ENCODE measurements at places on chromosomes 6 and 20.

DNA sequence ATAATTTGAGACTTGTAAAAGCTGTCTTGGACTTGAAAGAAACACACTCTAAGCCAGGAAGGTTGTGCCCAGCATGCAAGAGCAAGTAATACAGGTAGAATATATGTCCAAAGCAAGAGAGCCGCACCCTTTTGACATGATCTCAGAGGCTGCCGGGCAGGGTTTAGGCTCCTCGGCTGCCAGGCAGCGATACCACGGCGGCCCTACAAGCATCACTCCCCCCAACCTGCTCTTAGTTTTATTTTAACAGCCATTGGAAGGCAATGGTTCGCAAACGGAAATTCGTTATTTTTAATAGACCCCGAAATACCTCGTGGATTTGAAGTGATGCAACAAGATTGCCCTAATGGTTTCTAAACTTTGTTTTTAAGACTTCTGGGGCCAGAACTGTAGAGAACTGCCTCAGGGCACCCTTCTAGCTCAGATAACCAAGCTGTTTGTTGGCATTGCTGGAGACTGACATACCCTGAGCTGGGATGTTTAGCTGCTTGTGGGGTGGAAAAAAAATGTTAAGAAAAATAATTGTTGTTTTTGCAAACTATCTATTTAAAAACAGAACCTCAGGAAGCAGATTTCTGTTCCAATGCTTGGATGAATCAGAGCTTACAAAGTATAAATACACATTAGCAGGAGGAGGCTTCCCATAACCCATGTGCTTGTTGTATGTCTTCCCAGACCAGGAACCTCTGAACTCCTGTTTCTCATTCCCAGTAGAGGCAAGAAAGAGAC lies 39.0 kb downstream of the JAG1 start:
- DNase-seq, result no peak

- no peak for DNase-seq
These were observed 5.6 kb downstream of the FBXO9 start for GRCh38 chr6:53070806-53071205.

GRCh38 chr6:56516003-56516402 lies 126.7 kb downstream of the DST start:
- no peak for DNase-seq

DNA sequence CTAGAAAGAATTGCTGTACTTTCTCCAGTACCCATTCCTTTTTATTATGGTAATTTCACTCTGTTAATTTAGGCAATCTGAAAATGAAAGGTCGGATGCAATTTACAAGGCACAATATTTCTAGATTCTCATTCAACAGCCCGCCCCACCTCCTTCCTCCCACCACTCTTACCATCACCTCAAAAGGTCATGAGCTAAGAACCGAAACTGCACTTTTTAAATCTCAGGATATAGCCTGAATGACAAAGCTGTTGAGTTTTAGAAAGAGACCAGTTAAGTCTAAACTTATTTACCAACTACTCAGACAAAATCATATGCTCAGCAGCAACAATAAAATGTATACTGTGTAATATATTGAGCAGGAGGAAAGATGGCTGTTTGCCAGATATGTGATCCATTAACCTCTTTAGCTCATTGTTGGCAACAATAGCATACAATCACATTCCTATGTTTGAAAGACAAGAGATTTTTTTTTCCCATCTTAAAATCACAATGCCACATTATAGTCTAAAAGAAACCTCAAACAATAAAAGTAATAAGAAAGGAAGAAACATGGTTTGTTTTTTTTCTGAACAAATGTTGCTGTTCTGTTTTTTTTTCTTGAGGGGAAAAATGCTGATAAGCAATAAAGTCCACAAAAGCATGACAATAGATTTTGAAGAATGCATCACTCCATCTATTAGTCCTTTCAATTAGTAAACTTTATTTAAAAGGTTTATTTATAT lies 1.6 kb upstream of the HS3ST5 start:
- no peak for DNase-seq

- no peak for DNase-seq
These were observed 11.5 kb upstream of the TMEM244 start for GRCh38 chr6:129872586-129872985.

DNA sequence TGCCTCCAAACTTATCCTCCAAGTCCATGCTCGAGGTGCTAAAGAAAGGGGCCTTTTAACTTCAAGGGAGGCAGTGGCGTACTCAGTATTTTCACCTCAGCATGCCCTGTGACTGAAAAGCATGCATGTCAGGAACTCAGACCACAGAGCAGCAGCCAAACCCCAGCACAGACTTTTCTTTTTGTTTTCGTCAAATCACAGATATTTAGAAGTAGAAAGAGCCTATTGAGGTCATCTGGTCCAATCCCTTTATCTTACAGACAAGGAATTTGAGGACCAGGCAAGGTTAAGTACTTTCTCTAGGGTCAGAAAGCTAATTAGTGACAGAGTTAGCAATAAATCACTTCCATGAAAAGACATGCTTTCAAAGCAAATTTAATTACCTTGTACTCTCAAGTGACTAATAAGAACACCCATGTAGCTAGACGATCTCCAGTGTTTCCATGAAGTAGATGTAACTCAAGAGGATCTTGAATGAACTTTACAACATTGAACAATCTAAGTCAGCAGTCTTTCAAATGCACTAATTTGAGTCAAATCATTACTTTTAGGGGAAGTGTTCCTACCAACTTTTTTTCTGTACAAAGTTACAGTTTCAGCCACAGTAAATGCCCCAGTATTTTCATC lies 35.9 kb downstream of the MOXD1 start:
- DNase-seq, result no peak

- DNase-seq, result no peak
These were observed 3.1 kb downstream of the STXBP5 start for GRCh38 chr6:147207351-147207750.

- DNase-seq, result peak; percentile 6
These were observed 26.8 kb upstream of the CLIC5 start for GRCh38 chr6:46042355-46042999.

DNA sequence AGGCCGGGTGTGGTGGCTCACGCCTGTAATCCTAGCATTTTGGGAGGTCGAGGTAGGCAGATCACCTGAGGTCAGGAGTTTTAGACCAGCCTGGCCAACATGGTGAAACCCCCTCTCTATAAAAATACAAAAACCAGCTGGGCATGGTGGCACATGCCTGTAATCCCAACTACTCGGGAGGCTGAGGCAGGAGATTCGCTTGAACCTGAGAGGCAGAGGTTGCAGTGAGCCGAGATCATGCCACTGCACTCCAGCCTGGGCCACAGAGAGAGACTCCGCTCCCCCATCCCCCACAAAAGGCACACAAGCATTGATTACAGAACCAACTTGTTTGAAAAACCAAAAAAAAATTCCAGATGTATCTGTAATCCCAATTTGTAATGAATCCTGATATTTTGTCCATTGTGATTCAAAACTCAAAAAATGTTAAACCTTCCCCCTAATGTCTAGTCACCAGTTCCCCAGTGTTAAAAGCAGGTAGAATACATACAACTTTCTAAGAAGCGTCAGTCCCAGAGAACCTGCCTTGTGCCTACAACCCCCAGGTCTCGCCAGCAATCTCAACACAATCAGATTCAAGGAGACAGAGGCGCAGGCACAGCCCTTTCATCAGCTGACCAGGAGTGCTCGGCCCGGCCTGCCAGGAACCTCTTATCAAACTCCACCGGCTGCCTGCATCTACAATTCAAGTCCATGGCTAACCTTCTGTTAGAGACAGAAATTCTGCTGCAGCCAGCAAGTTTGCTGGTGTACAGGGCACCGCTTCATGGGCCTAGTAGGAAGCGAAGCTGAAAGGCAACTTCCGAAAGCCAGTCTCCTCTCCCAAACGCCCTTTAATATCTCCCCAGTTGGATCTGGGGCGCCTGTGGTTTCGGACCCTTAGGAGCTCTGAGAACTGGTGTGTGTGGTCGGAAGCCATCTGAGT lies 2.1 kb downstream of the EZR start:
- DNase-seq, result peak; percentile 42

DNA sequence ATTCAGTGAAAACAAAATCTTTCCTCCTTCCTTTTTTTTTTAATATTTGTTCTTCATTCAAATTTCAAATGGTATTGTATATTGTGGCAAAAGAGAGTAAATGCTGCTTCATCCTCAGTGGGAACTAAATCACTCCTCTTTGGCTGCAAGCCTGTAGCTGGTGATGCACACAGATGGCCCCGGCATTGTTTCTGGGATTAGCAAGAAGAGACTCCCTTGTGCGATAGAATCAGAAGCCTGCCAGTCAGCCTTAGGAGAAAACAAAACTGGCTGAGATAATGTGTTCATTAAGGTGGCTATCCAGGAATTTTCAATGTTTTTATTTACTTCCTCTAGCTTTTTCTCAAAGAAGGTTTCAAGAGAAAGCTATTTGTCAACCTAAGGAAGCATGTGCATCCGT lies 20.7 kb upstream of the ELOVL2 start:
- DNase-seq, result no peak

DNA sequence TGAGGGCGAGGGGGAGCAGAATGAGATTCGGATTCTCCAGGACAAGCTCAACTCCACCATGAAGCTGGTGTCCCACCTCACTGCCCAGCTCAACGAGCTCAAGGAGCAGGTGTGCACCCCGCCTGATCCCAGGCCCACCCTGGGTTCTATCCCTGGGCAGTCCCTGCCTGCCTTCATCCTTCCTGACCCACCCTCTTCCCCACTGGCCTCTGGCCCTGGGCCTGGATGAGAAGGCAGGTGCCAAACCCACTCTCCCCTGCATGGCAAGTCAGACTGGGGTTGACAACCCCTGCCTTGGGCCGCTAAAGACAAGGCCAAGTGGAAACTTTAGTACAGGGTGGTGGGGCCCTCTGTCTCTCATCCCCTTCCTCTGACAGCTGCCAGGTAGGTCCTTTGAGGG lies 16.5 kb downstream of the UQCC2 start:
- no peak for DNase-seq

- DNase-seq, result no peak
These were observed 179.9 kb downstream of the PREX1 start for GRCh38 chr20:48647858-48648257.

DNA sequence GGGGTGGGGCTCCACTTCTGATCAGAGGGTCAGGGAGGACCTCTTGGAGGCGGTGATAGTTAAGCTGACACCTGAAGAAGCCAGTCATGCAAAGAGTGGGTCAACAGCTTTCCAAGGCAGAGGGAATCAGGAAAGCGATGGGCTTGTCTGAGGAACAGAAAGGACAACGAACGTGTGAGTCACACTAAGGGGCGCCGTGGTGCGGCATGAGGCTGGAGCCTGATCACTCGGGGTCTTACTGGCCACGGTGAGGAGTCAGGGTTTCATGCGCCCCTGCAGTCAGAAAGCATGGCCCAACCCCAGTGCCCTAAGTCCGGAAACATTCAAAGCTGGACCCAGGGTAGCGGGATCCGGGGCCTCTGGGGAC lies 50.6 kb upstream of the SLC32A1 start:
- DNase-seq, result peak; percentile 4

DNA sequence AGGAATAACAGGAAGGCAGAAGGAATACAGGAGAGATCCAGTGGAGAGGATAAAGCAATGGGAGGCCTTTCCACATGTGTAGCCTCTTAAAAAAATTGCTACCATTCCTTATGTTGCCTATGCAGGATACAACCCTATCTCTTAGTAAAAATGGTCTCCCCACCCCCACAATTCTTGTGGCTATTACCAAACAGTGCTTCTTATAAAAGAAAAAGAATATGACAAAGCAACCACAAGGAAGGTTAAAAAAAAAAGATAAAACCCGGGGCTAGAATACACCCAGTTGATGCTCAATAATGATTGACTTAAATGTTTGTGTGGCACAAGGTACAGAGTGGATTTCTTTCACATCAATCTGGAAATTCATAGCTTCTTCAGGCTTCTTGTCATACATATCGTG lies 250.9 kb downstream of the HIVEP2 start:
- DNase-seq, result no peak

GRCh38 chr6:119170447-119171087 lies 92.1 kb upstream of the FAM184A start:
- DNase-seq, result no peak

- DNase-seq, result no peak
These were observed 2.4 kb downstream of the HM13 start for GRCh38 chr20:31516651-31517050.

DNA sequence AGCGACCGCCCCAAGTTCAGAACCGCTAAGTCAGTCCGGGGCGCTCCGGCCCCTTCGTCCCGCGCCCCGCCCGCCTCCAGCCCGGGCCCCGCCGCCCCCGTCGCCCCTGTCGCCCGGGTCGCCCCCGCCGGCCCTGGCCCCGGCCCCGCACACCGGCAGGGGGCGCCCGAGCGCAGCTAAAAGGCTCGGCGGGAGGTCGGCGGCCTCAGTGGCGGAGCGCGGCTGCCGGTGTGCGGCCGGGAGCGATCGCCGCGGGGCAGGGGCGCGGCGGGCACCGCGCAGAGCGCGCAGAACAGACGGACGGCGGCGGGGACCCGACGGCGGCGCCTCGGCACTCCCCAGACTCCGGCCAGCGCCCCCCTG lies at the start of gene FNDC1:
Gene FNDC1, plus strand, starts transcription at position 208 of the 363 bp plus-strand sequence. CDS start 197 bp downstream, outside the sequence.
- DNase-seq, result peak; percentile 21

GRCh38 chr6:154410619-154411072 lies 54.0 kb upstream of the IPCEF1 start:
- DNase-seq, result no peak

GRCh38 chr20:17417225-17417624 lies 114.0 kb downstream of the BFSP1 start:
- DNase-seq, result no peak

- no peak for DNase-seq
These were observed 30.9 kb upstream of the NEDD9 start for GRCh38 chr6:11263291-11263775.

GRCh38 chr6:167077241-167077932 lies 45.5 kb upstream of the CCR6 start:
- DNase-seq, result no peak

GRCh38 chr6:170151321-170151771 lies 139.5 kb downstream of the DLL1 start:
- no peak for DNase-seq

- DNase-seq, result no peak
These were observed 144.8 kb upstream of the FOXA2 start for GRCh38 chr20:22729180-22729579.

- peak; percentile 61 for DNase-seq
These were observed 6.9 kb upstream of the BLCAP start for GRCh38 chr20:37534401-37535157.

GRCh38 chr6:163098827-163099479 lies 315.6 kb upstream of the QKI start:
- no peak for DNase-seq

- no peak for DNase-seq
These were observed 368.5 kb upstream of the ARID1B start for GRCh38 chr6:156408655-156409054.
